A549 treated with CpdA at 1 μM for 4 hours (cell line): ENCODE measurements at places on chromosomes 5 and 9. TPM values are rescaled to one million over a fixed set of nuclear protein-coding genes. Genes with fewer than 3 reads are reported as not detected.

The LIFR gene
- total RNA-seq, result 4.9 to 7.4 TPM (median 5.6 TPM) in 5 replicates

The SLCO6A1 gene
- total RNA-seq, result not detected in 5 replicates

The CEP120 gene
- total RNA-seq, result 8.1 to 15.4 TPM (median 10.3 TPM) in 5 replicates

The TMEM171 gene
- 3.9 to 6.9 TPM (median 4.9 TPM) in 5 replicates for total RNA-seq

The AFAP1L1 gene
- 4.4 to 6.3 TPM (median 5.5 TPM) in 5 replicates for total RNA-seq

The JAKMIP2 gene
- total RNA-seq, result not detected in 5 replicates

The GARIN3 gene
- not detected in 5 replicates for total RNA-seq

The ZCCHC9 gene
- 26.8 to 32.6 TPM (median 28.3 TPM) in 5 replicates for total RNA-seq

The PKD2L2 gene
- 0.03 to 0.26 TPM (median 0.05 TPM) in 3 of 5 replicates, not detected in the others for total RNA-seq

The SPINK5 gene
- total RNA-seq, result not detected in 5 replicates

The C9 gene
- total RNA-seq, result 0.02 TPM in 1 of 5 replicates, not detected in the others

The UGT3A1 gene
- total RNA-seq, result not detected in 5 replicates

The C5orf34 gene
- total RNA-seq, result 5.0 to 5.4 TPM (median 5.3 TPM) in 5 replicates

The PNPLA7 gene
- 0.54 to 0.97 TPM (median 0.84 TPM) in 5 replicates for total RNA-seq

The NR5A1 gene
- total RNA-seq, result 0.08 TPM in 1 of 5 replicates, not detected in the others

The PGM5 gene
- total RNA-seq, result not detected in 5 replicates

The FOXD4L4 gene
- total RNA-seq, result 0.08 TPM in 2 of 5 replicates, not detected in the others

The DOK3 gene
- total RNA-seq, result 3.4 to 6.8 TPM (median 4.7 TPM) in 5 replicates

The CDC20B gene
- 0.07 to 0.16 TPM (median 0.12 TPM) in 5 replicates for total RNA-seq

The ADRA1B gene
- 7.5 to 10.2 TPM (median 9.9 TPM) in 5 replicates for total RNA-seq

The PDLIM4 gene
- 0.26 to 0.43 TPM (median 0.35 TPM) in 4 of 5 replicates, not detected in the other for total RNA-seq
